Renal pelvis (tissue), 12 donors: ENCODE measurements at places on chromosomes 3 and 15. TPM values are rescaled to one million over a fixed set of nuclear protein-coding genes. Genes with fewer than 3 reads are reported as not detected.

DNA sequence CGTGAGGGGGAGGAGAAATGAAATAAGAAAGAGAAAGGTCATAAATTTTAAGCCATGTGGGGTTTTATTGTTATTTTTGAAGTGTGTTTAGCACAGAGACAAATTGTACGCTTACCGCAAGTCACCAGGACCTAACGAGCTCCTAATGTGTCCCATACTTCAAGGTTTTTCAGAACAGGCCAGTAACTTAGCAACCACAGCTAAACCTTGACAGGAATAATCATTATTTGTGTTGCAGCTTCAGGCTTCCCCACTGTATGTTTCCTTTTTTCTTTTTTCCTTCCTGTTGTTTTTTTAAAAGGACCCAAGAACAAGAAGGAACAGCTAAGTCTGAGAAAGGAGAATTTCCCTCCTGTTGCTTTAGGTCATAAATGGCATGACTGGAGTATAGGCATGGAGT, 160.8 kb downstream of the TUSC7 start:
- no peak for DNase-seq

DNA sequence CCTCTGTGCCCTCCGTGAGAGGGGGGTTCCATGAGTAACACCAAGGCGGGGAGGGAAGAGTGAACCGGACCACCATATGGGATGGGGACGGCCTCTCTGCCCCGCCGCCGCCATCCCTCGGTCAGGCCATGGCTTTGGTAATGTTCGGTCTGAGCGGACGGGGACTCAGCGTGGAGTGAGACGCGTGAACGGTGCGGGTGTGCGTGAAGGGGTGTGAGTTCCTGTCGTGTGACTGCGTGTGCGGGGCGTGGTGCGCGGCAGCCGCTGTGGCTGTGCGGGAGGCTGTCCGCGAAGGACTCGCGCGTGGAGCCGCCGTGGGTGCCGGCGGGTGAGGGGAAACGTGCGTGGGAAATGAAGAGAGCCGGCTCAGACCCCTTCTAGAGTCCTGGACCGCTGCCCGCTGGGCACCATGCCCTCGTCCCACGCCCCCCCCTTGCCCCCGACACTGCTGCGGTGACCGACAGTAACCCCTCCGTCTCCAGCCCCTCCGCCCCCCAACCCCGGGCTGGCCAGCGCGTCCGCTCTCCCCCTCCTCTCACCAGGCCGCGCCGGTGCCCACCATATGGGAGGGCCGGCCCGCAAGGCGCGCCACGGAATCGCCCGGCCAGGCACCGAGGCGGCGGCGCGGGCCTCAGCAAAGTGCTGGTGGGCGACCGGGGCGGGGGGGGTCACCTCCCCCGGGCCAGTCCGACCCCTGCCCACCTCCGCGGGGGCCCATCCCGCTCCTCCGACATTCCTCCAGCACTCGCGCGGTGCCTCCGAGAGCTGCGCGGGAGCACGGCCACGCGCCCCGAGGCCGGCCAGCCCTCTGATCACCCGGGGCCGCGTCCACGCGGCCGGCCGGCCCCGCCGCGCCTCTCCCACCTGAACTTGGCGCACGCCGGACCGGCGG, 589 bp downstream of the KLF15 start:
- no peak for DNase-seq

DNA sequence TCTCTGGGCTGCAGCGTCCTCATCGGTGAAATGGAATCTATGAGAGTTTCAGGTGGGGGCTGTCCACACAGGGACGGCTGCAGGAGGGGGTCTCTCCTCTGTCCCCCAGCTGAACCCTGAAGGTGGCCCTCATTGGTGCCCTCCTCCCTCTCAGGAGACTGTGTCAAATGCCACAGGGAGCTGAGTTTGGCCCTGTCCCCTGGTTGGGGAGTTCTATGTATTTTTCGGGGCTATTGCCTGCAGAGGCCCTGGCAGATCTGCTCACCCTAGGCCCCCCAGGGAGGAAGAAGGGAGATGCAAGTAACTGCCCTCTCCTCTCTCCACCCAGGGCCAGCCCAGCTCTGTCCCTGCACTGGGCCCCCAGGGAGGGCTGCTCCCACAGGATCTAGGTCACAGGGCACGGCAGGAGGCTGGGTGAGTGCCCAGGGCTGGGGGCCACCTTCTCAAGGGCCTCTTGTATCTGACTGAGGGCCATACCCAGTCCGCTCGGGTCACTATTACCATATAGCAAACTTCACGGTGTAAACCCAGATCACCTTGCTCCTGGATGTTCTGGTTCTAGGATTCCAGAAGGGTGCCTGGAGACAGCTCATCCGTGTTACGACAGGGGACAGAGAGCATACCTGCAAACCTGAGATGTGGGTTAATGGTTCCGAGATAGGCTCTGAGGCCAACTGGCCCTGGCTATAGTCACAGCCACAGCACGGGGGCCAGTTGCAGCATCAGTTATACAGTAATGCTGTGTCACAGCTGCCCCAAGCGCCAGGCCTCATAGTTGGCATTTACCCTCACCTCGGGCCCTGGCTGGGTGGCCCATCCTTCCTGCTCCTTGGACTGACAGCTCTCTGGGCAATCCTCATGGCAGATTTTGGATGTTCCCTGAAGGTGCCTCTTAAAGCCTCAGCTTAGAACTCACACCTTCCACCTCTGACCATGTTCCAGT, 102.4 kb upstream of the PRR23E start:
- DNase-seq, result no peak

ALCAM gene
- 114 TPM for polyA plus RNA-seq

DNA sequence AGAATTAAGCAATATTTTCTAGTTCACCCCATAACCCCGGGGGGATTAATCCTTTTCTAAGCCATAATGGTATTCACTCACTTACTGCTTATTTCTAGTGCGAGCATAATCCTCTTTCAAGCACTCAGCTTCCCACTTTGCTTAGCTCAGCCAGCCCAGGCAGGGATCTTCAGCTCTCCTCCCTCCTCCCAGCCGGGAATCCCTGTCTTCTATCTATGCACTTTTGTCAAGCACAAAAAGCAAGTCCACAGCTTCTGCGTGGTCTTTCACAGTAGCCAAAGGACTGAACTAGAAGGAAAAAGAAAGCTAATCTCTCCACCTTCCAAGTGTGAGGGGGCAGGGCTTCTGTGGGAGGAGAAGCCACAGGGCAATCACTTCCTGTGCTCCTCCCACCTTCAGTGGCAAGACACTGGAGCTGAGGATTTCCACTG, 62.8 kb downstream of the PEX5L start:
- DNase-seq, result no peak

GRCh38 chr3:151895478-151896241, 22.2 kb downstream of the SUCNR1 start:
- no peak for DNase-seq

DNA sequence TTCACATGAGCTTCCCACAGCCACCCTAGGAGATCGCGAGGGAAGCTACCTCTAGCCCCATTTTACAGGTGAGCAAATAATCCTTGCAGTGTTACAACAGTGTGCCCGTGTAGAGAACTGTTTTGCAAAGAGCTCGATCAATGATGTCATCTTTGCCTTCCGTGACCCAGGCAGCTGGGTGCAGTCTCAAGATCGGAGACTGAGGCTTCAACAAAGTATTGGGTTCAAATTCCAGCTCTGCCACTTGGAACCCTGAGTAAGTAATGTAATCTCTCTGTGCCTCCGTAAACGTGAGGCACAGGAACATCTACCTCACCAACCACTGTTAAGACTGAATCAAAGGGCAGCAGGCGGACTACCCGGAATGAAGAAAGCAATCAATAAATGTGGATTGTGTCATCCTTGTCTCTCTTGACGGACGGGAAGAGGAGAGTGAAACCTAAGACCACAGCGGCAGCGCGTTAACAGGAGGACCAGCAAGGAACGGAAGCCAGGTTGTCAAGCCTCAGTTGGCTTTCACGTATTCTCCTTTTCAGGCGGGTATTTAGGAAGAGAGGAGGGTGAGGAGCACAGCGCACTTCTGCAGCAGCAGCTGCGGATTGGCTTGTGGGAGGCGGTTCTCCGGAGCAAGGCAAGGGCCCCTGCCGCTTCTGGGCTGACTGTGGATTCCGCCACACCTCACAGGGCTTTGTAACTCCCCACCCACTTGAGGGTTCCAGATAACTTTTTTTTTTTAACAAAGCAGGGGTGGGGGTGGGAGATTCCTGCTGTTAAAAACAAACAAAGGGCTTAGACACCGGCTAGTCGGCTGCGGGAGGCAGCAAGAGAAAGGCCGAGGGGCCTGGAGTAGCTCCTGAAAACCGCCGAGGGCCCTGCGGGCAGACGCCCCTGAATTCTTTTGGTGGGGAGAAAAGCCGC, 1.5 kb upstream of the SMAD3 start:
- DNase-seq, result no peak

DNA sequence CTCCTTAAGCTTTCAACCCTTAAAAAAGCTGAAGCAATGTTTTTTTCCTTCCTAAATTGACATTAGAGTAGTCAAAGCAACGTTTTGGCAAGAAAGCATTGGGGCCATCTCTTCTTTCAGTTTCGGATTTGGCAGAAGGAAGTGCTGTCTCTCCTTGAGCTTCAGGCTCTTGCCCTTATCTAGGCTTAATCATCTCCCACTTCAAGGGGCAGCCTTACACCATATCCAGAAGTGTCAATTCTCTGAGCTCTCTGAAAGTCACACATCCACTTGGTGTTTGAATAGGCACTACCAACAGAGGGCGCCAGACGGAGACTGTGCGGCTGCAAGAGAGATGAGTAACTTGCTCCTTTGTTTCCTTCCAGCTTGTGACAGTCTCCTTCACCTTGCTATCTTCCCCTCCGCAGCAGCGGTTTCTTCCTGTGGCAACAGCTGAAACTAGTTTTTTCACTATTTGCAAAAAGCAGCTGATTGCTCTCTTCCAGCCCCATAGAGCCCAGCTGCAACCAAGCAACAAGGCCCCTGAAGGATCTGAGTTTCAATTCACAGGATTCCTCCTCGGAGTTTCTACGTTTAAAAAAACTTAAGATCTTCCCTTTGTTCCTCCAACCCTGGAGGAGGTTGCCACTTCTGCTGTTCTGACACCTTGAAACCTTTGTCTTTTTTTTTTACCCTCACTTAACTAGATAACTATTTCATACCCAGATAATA, 147.0 kb upstream of the SLCO3A1 start:
- peak; percentile 34 for DNase-seq

SAMD7 gene
- not detected for polyA plus RNA-seq

DNA sequence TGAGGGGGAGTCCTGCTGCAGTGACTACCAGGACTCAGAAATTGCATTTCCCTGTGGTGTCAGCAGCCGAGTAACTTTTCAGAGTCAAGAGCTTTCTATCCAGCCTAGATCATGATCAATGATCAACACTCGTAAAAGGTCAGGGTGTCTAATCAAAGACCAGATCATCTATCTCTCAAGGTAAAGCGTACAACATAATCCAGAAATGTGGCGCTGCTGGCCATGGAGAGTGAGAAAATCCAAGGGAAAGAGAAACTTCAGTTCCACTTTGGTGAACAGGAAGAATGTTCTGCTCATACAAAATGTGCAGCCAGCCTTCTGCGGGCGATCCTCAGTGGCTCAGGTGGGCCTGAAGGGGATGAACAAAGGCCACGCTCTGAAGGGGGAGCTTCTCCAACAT, 1005.8 kb upstream of the NR2F2 start:
- DNase-seq, result peak; percentile 58

TJP1 gene
- 182 TPM for polyA plus RNA-seq

- no peak for DNase-seq
Measured at GRCh38 chr3:107313711-107314110, 63.5 kb upstream of the CCDC54 start.

ONECUT1 gene
- polyA plus RNA-seq, result 0.27 TPM

SOX14 gene
- not detected for polyA plus RNA-seq

KLHL6 gene
- 1.7 TPM for polyA plus RNA-seq

DNA sequence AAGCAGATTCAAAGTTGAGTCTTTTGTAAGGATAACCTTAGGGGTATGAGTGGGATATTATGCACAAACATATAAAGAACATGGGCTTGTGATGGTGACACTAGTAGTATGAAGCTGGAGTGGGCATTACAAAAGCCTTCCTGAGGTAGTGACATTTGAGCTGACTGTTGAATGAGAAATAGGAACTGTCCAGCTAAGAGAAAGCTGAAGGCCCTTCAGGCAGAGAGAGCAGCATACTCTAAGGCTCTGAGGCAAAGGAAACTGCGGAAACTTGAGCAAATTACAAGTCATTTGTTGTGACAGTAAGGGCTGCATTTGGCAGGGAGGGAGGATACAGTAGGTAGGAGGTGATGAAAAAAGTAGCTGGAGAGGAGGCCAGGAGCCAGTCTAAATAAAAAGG, 190.7 kb upstream of the CD96 start:
- peak; percentile 10 for DNase-seq

DNA sequence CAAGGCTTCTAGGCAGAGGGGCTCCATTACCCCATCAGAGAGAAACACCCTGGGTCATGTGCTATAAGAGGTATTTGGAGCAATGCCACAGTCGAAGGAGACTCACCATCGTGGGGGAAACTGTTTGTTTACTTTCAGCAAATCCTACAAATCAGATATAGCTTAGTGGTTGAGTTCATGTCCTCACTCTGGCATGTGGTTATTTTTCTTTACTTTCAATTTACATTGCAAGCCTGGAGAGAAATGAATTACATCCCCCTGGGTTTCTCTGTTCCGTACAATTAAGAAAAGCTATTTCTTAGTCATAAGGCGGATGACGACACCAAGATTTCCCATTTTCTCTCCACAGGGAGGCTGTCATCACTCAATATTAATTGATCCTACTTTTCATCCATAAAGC, 36.9 kb downstream of the RFTN1 start:
- no peak for DNase-seq

GRCh38 chr3:173913974-173914421, 516.5 kb downstream of the NLGN1 start:
- DNase-seq, result no peak

DNA sequence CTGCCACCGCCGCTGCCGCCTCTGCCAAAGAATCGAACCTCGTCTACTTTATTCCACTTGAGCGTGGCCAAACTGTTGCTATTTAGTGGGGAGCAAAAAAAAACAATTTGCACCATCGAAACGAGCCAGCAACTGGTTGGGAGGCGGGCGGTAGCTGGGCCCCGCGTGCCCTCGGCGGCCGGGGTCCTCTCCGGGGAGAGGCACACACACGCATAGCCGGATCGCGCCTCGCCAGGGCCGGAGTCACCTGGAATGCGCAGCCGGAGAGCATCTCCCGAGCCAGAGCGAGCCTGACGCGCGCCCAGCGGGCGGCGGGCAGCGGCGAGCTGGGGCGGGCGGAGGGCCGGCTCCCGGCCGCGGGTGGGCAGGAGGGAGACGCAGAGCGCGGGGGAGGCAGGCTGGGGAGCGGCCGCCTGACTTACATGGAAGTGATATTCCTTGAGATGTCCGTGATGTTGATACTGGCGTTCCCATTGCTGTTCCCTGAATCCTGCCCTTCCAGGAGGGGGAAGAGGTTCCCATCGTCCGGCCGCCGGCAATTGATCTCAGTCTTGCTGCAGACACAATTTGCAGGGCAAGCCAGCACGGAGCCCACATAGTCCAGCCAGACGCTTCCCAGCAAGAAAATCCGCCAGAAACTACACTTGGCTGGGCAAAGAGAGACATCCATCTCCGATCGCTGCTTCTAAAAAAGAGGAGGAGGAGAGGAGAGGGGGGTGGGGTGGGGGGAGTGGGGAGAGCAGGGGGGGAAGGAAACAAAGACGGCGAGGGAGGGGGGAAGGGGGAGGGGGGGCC, 858 bp downstream of the NTRK3 start:
- DNase-seq, result peak; percentile 67

GRCh38 chr3:31544634-31545033, 11.9 kb downstream of the STT3B start:
- no peak for DNase-seq

GPR62 gene
- 0.64 TPM for polyA plus RNA-seq

- no peak for DNase-seq
Measured at GRCh38 chr3:139322346-139322745, 21.5 kb upstream of the MRPS22 start.
